ENCODE measurements at places on chromosomes 16 and 17. TPM values are rescaled to one million over a fixed set of nuclear protein-coding genes. Genes with fewer than 3 reads are reported as not detected.

DNAI2 gene
- polyA plus RNA-seq = not detected

CCL5 gene
- polyA plus RNA-seq = 0.10 TPM

GRAPL gene
- not detected for polyA plus RNA-seq

GPRC5C gene
- polyA plus RNA-seq = 106 TPM

ATAD5 gene
- polyA plus RNA-seq = 4.1 TPM

- no peak for DNase-seq
Measured at GRCh38 chr16:80300456-80300855, 240.3 kb upstream of the DYNLRB2 start.

DNA sequence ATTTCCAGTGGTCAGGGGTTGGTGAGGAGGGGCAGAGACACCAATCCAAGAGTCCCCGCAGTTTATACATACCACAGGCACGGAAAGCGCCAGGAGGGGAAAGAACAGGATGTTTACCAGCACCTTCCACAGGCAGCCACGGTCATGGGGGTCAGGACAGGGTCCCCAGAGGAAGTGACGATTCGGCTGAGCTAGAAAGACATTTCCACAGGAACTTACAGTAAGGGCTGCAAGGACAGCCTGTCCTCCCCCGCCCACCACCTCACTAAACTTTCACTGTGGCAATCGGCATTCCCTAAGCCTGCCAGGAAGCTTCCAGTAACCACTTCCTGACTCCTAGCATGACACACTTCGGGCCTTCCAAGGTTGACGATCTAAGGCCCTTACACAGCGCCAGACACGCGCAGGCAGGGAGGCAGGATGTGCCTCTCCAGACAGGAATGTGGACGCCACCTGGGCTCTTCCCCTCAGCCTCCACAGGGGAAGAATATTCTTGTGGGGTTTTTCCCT, 1.2 kb upstream of the MT2A start:
- DNase-seq = no peak

GRCh38 chr16:11636172-11636721, 32.0 kb upstream of the SNN start:
- peak; percentile 44 for DNase-seq

- DNase-seq = peak; percentile 85
Measured at GRCh38 chr17:20009302-20010098, at the start of gene SPECC1. SPECC1 (plus strand) TSS chr17:20009359; CDS start chr17:20096652, 87,293 bp downstream.

DNA sequence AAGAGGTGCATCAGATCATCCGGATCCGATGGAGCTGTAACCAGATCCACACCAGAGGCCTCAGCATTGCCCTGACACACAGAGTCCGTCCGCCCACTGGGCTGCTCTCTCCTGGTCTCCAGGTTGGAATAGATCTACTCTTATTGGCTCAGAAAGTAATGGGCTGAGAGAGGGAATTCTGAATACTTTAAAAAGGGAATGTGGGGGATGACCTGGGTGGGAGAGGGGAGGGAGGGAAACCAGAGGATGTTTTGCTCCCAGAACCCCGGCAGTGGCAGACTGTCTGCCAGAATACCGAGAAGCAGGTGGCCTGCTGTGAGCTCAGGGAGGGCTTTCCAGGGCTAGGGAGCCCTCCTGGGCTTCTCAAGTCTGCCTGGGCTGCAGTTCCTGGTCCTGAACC, 126.5 kb downstream of the ENGASE start:
- DNase-seq = no peak

DNA sequence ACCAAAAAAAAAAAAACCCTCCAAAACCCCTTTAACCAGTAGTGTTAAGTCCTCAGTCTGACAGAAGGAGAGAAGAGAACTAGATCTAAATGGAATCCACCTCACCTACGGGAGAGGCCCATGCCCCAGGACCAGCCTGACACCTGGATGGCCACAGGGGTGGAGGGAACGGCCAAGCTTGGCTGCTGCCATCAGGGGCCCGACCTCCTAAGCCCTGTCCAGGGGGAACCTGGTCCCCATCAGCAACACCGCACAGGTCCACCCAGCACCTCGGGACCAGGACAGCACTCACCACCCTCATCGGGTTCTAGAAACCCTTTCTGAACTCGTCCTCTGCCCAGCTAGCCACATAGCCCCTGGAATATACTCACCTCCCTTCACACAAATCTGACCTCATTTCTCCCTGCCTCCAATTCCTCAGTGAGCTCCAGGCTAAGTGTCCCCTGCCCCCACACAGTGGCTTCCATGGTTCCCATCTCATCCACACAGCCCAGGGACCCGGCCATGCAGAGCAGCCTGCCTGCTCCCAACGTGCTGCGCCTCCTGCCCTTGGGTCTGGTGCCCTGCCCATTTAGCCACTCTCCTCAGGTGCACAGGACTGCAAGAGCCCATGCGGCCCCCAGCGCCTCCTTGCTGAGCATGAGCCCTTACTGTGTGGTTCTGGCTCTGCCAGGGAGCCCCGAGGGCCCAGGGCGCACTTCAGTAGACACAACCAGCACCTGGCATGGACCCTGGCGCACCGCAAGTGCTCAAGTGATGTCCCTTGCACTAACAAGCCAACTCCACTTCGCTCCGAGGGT, 18.3 kb upstream of the CYTH1 start:
- no peak for DNase-seq

DNA sequence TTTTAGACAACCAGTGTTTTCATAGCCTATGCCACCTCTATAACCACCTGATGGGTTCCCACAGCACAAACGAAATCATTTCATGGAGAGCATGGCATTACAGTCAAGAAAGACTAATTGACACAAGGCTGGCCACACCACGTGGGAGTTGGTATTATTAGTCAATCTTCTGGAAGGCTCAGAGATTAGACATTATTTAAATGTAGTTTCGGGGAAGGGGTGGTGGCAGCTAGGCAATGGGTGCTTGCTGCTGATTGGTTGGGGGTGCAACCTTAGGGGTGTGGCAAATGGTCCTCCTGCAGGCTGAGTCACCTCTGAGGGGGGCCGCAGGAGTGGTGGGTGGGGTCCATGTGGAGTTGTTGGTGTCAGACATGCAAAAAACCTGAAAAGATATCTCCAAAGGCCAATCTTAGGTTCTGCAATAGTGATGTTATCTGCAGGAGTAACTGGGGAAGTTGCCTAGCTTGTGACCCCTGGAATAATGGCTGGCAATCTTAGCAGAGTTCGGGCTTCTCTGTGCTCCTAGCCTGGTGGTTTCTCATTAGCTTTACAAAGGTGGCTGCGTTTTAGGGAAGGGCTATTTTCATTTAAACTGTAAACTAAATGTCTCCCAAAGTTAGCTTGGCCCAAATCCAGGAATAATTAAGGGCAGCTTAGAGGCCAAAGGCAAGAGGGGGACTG, 4.6 kb downstream of the TEN1 start:
- DNase-seq = no peak
